ENCODE measurements at places on chromosomes 12 and 14.
A peak's percentile ranks its signal among the peaks of the same experiment; 100 is the strongest.

GRCh38 chr14:54348001-54348611 is 48.7 kb upstream of the CDKN3 start:
- DNase-seq, result no peak

DNA sequence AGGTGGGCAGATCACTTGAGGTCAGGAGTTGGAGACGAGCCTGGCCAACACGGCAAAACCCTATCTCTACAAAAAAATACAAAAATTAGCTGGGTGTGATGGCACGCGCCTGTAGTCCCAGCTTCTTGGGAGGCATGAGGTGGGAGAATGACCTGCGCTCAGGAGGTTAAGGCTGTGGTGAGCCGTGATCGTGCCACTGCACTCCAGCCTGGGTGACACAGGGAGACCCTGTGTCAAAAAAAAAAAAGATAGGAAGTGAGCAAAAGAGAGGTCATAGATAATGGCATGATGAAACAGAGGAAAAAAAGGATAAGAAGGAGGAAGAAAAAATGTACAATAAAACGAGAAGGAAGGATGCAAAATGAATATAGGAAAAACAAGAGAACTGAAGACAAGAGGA is 159.5 kb downstream of the ETV6 start:
- no peak for DNase-seq

DNA sequence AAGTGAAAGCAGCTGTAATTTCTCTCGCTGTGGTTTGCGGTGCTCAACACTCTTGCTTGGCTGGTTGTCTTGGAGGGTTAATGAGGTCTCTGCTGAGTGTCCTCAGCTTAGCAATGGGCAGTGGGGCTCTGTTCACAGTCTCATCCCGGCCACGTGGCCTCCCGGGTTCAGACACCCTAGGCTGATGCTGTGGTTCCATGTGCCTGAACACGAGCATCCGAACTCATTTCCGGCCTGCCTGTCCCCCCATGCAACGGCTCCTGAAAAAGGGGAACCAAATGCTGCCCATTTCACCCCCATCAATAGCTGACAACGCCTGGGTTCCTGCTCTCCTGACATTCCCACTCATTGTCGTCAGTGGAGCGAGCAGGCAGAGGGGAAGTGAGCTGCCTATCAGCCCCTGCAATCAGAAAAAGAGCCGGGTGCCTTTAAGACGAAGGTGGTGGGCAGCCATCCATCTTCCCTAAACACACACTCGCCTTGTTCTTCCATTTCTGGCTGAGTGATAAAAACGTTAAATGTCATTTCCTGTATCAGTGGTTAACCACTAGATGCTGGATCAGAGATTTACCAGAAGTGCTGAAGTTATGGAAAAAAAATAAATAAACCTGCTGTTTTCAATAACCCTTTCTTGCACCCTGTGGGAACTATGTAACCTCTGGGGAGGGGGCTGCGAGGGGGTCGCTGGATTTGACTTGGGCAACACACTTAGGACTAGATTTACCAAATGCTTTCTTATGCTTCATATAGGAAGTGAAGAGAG is 60.3 kb upstream of the BCL2L14 start:
- DNase-seq, result peak; percentile 87

GRCh38 chr12:22635812-22636211 is 10.8 kb downstream of the ETNK1 start:
- DNase-seq, result no peak

DNA sequence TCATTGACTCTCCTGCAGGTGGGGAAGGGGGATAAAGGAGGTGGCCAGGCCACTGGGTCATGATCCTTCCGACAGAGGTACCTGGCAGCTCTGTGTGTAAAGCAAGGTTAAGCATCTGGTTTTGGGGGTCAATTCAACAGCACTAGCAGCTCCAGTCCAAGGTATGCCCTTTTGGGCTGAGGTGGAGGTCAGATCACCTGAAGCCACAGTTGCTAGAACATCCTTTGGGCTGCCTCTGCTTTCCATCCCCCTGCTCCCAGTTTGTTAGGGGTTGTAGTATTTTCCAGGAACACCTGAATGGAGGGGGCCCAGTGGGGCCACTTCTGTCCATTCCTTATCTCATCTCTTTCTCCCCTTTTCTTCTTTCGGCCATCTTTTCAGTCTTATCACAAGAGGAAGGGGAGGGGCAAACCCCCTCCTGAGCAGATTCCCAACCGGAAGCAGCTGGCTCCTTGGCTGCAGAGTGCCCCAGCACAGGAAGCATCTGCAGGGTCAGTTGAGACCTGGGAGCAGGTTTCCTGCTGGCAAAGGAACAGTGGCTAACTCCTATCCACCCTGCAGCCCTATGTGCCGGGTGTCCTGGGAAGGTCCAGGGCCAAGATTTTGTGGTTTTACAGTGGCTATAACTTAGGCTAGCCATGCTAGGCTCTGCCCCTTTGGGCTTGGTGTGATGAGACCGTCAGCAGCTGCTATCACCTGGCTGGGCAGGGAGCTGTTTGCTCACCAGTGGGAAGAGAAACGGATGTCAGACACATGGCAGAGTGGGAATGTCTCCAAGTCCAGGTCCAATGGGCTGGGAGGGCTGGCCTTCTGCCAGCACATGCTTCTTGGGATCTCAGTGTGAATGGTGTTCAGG is 40.2 kb downstream of the SH2B3 start:
- no peak for DNase-seq

DNA sequence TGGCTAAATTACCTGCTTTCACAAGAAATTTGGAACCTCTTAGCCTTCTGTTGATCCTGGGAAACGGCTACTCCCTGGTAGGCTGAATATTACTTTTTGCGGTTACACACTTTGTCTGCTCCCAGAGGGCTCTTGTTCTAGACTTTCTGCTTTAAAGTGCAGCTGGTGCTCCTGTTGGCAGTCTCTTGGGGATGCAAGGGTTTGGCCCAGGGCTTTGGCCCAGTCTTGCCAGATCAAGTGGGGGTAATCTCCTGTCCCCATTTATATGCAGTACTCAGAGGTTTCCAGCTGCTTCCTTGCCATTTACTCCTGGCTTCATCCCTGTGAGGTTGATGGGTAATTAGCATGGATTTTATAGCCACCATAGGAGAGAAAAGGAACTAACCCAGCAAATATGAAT is 558.2 kb upstream of the MIS18BP1 start:
- DNase-seq, result no peak

GRCh38 chr12:123843912-123844748 is 82.0 kb downstream of the DNAH10 start:
- no peak for DNase-seq

- no peak for DNase-seq
Observed at GRCh38 chr14:100904307-100905087, 975 bp upstream of the RTL1 start.

DNA sequence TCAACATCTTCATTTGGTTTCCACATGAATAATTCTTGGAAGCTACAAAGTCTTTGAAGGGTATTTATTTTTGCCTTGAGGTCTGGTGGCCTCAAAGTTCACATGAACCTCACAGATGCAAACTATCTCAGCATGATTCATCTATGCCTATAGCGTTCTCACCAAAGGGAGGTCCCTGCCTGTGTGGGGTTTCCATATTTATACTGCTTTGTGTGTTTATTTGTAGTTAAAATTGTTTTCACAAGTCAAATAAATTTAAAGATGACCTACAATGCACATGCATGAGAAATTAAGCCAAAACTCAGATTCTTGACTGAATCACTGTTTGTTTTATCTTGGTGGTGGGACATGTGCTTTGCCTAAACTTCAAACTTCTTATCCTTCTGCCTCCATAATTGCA is 176.7 kb downstream of the PPM1H start:
- DNase-seq, result peak; percentile 13

Data from activated T-cell treated with anti-CD3 and anti-CD28 coated beads, Interleukin-2, amount 50 U/mL, for 72 hours (primary cell).